ENCODE measurements at places on chromosomes 3 and 15. TPM values are rescaled to one million over a fixed set of nuclear protein-coding genes. Genes with fewer than 3 reads are reported as not detected.

SCN5A gene
- 4.3 TPM for total RNA-seq

TICRR gene
- not detected for total RNA-seq

NCEH1 gene
- 7.4 TPM for total RNA-seq

GOLGA6L26 gene
- total RNA-seq = not detected

LEKR1 gene
- not detected for total RNA-seq

RBP2 gene
- total RNA-seq = not detected

GRAMD1C gene
- 0.29 TPM for total RNA-seq

A4GNT gene
- not detected for total RNA-seq

GOLGA8B gene
- 8.9 TPM for total RNA-seq

PLIN1 gene
- total RNA-seq = 2.8 TPM

CASR gene
- not detected for total RNA-seq

MESP2 gene
- not detected for total RNA-seq

CPNE4 gene
- not detected for total RNA-seq

NANOGP8 gene
- total RNA-seq = not detected

MRAS gene
- 45.8 TPM for total RNA-seq

GATM gene
- 45.6 TPM for total RNA-seq

CHST2 gene
- 2.9 TPM for total RNA-seq

DPPA4 gene
- total RNA-seq = not detected

SLC22A13 gene
- total RNA-seq = 0.51 TPM

PAQR9 gene
- total RNA-seq = 0.27 TPM

GCNT3 gene
- total RNA-seq = 0.07 TPM

CCDC174 gene
- total RNA-seq = 11.1 TPM

LTK gene
- total RNA-seq = 0.34 TPM

ADGRG7 gene
- total RNA-seq = 0.58 TPM

GPR160 gene
- total RNA-seq = 1.5 TPM

TMEM108 gene
- 1.1 TPM for total RNA-seq

NR2E3 gene
- not detected for total RNA-seq

ZNF80 gene
- total RNA-seq = not detected

SNURF gene
- total RNA-seq = 16.5 TPM

TM6SF1 gene
- 49.1 TPM for total RNA-seq

TMEM212 gene
- total RNA-seq = not detected

RLBP1 gene
- not detected for total RNA-seq

SMCO1 gene
- 2.2 TPM for total RNA-seq

RBM15B gene
- total RNA-seq = 4.9 TPM

CHCHD6 gene
- 3.1 TPM for total RNA-seq

FOXL2NB gene
- total RNA-seq = not detected

VILL gene
- 0.75 TPM for total RNA-seq

ZNF660 gene
- 0.36 TPM for total RNA-seq

CAMKV gene
- not detected for total RNA-seq

MINAR1 gene
- total RNA-seq = 0.46 TPM

THAP10 gene
- 0.46 TPM for total RNA-seq

SCAMP2 gene
- 80.7 TPM for total RNA-seq

CCR1 gene
- 1.9 TPM for total RNA-seq

ACP3 gene
- total RNA-seq = not detected

BOC gene
- 4.0 TPM for total RNA-seq

SLC28A1 gene
- total RNA-seq = not detected

CNTN6 gene
- not detected for total RNA-seq

TEX55 gene
- not detected for total RNA-seq

FSTL1 gene
- total RNA-seq = 77.5 TPM

OIP5 gene
- total RNA-seq = 1.9 TPM

SCAANT1 gene
- not detected for total RNA-seq
